ENCODE measurements at places on chromosomes 7 and 10.
A peak's percentile ranks its signal among the peaks of the same experiment; 100 is the strongest.

- no peak for DNase-seq
Observed at GRCh38 chr7:17121671-17122070, 176.8 kb upstream of the AHR start.

- DNase-seq = no peak
Observed at GRCh38 chr10:72276421-72277339, 3.0 kb downstream of the DDIT4 start.

DNA sequence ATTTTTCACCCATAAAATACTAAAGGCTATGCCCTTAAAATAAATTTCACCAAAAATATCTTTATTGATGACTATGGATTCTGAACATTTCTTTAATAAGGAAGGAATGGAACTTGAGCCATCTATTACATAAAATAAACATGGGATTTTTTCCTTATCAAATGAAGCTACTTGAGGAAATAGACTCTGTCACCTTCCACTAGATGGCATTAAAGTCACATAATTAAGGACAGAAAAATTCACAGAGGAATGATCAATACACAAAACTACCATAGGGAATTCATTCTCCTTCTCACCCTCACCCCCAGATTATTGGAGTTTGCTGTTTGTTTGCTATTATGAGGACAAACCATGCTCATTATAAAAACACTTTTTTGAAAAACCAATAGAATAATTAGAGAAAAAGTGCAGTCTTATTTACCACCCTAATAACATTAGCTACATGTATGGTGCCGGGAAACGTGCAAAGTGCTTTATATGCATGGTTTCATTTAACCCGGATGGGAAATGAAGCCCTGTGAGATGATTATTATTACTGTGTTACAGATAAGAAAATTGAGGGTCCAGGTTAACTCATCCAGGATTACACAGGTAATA is 21.1 kb upstream of the FOXI2 start:
- peak; percentile 1 for DNase-seq

DNA sequence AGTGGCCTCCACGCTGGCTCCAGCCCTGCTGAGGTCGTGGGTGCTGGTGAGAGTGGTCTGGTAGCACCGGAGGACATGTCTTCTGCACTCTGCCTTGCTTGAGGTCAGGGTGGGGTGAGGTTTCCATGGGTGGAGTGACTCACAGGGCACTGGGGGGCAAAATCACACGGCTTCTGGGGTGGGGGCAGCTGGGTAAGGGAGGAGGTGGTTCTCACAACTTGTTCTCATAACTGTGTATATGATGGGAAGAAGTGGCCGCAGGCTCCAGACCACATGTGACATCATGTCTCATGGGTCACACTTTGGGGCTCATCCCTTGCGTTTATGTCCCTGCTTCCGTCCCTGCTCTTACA is 884 bp upstream of the PRF1 start:
- no peak for DNase-seq

DNA sequence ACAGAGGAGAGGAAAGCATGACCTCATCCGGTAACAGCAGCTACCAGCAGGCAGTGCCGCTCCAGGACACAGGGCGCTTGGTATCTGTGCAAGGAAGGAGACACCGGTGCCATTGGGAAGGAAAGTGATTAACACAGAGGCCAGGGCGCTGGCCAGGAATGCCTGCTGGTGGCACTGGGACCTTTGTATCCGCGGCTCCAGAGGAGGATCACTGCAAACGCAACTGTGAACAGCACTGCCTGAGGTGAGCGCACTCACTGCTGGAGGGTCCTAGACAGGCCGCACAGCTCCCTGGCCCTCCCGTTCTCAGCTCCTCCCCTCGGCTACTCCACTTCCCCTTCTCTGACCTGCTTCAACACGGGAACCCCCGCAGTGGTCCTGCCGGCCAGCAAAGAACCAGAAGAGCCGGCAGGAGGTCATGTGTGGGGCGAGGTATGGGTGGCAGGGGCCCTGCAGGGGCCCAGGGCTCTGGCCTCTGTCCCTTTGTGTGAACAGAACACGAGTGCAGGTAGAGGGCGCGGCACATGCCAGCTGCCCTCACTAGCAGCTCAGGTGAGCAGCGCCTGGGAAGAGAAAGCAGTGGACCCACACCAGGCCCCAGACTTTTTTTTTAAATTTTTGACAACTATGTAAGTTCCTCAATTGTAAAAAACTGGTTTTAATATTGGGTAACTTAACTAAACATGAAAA is 107.6 kb downstream of the VIPR2 start:
- peak; percentile 70 for DNase-seq

GRCh38 chr10:35937546-35937945 is 295.4 kb upstream of the FZD8 start:
- no peak for DNase-seq

GRCh38 chr7:6271060-6271658 is 1.3 kb downstream of the CYTH3 start:
- peak; percentile 59 for DNase-seq

- DNase-seq = no peak
Observed at GRCh38 chr10:620417-620816, 69.1 kb downstream of the DIP2C start.

DNA sequence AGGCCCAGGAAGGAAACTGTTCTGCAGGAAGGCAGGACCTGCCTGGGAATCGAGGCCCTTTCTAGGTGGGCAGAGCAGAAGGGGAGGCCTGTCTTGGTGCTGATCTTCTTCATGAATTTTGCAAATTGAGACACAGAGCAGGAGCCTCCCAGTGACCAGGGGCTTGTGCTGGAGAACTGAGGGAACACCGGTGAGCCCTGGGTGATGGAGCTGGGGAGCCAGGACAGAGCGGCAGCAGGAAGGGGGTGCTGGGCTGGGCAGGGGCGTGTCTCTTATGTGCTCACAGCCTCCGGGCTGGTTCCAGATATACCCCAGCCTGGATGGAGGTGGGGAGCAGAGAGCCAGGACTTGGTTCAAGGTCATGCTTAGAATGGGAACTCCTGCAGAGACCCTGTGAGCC is 139.9 kb downstream of the C10orf105 start:
- DNase-seq = no peak

GRCh38 chr7:78634093-78634492 is 819.4 kb downstream of the MAGI2 start:
- DNase-seq = no peak

GRCh38 chr7:100484673-100485045 is 932 bp downstream of the NYAP1 start:
- DNase-seq = no peak

DNA sequence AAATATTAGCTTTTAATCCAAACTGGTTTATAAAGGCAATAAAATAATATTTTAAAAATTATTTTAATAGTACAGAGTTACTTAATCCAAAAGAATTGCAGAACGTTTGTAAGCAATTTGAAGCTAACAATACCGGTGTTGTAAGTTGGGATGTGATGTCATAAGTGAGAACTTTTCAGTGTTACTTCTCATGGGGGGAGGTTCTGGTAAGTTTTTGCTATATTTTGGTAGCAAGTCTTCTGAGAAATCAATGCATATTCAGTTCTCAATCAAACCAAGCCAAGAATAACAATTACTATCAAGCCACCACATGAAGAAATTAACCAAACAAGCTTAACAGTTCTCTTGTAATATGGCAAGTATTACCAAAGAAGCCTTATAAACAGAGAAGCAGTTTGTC is 147.1 kb upstream of the ASAH2 start:
- DNase-seq = no peak

DNA sequence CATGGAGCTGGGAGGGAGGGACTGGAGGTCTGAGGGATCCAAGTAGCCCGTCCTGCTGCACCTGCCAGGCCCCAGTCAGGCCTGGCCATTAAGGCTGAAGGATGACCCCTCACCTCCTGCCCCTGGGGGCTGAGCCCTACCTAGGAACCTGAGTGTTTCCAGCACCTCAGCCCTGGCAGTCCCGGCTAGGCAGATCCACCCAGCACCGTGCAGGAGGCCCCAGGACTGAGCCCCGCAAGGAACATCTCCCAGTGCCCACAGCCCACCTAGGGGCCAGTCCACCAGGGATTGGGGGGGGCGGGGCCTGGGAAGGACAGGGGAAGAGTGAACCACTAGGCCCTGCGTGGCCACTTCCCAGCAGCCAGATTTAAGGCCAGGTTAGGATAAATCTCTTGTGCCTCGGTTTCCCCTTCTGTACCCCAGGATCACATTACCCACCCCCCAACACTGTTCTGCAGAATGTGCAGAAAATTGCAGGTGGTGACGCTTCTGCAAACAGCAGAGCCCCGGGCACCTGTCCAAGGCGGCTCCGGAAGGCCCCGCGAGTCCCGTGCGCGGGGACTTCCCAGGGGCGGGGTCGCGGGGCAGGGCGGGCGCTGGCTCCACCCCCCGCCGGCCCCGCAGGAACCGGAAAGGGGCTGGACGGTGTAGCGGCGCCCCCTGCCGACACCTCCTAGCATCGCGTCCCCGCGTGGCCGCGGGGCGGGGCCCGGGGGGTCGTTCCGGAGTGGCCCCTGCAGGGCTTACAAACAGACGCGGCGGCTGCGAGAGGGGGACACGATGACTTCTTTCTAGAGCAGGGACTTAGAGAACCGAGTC is 55.9 kb downstream of the PWWP2B start:
- DNase-seq = peak; percentile 15

GRCh38 chr7:3243680-3244079 is 57.4 kb upstream of the SDK1 start:
- no peak for DNase-seq

GRCh38 chr7:102089175-102090098 is 197.2 kb upstream of the SH2B2 start:
- DNase-seq = no peak

DNA sequence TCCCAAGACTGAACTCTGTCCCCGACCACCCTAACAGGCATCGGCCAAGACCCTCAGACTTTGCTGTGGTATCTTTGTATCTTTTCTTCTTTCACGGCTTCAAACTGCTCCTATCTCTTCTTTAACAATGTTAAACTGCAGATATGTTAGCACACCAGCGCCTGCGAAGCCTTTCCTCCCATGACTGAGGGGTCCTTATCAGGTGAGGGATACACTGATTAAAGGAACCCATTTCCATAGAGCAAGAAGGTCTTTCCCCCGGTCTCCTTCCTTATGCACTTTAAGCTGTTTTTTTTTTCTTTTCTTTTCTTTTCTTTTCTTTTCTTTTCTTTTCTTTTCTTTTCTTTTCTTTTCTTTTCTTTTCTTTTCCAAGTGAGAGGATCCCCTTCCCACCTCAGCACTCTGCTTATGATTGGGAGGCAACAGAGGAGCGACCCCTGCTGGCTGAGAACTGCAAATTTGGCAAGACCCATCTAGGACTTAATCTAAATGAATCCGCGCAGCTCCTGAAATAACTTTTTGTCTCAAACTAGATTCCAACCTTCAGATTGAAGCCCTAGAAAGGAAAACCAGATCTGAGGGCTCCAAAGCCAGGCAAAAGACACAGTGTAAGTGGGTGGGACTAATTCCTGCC is 109.9 kb downstream of the ITGB8 start:
- DNase-seq = no peak

DNA sequence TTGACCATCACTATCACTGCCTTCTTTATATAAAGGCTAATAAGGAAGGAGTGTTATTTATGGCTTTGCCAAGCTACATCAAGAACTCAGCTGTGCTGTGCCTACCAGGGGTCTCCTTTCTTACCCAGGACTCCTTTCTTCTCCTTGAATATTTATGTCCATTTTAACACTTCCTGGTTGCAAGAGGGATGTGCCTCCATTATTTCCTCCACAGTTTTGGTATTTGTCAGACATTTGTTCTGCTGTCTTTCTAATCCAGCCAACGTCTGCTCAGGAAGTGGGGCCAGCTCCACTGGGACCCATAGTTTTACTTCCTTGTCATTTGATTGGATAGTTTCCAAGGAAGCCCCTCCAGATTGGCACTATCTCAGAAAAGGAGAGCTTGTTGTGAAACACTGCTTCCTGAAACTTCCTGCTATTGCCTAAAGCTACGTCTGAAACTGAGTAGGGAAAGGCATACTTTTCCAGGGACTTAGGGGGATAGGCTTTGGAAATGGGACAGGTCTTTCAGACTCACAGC is 6.6 kb upstream of the STRIP2 start:
- DNase-seq = no peak

GRCh38 chr7:110076194-110076593 is 1014.7 kb upstream of the LRRN3 start:
- no peak for DNase-seq

GRCh38 chr7:97390915-97391593 is 273.6 kb downstream of the SDHAF3 start:
- no peak for DNase-seq

GRCh38 chr7:70775570-70776156 is 356.3 kb upstream of the GALNT17 start:
- DNase-seq = no peak

DNA sequence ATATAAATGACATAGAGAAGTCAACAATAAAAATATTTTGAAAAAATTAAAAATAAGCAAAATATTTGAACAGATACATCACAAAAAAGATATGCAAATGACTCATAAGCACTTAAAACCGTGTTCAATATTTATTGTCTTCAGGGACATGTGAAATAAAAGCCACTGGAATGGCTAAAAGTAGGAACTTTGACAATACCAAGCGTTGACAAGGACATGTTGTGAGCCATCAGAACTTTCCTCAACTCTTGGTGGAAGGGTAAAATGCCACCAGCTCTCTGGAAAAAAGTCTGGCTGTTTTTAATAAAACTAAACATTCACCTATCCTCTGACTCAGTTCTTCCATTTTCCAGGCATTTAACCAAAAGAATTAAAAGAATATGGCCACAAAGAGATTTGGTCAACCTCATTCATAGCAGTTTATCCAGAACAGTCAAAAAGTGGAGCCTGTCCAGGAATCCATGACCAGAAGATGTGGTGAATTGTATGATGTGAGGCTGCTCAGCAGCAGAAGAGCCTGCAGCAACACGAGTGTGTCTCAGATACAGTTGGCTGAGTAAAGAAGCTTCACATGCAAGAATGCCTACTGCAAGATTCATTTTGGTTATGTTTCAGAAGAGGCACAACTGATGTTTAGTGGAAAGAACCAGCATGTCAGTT is 7.1 kb upstream of the KLF6 start:
- DNase-seq = no peak

DNA sequence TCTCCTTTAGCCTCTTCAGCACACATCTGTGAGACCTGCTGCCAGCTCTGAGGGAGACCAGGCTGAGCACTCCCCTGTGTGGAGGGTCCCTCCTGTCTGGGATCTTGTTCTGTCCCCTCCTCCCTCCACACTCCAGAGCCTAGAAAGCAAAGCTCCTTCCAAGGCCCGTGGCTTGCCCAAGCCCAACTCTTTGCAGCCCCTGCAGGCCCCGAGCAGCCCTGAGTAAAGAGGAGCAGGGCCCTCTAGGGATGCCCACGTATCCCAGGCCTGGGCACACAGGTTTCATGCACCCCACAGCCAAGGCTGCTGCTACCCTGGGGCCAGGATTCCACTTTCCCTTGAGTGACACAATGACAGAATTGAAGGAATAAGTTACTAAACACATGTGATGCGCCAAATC is 24.0 kb downstream of the COBL start:
- no peak for DNase-seq

DNA sequence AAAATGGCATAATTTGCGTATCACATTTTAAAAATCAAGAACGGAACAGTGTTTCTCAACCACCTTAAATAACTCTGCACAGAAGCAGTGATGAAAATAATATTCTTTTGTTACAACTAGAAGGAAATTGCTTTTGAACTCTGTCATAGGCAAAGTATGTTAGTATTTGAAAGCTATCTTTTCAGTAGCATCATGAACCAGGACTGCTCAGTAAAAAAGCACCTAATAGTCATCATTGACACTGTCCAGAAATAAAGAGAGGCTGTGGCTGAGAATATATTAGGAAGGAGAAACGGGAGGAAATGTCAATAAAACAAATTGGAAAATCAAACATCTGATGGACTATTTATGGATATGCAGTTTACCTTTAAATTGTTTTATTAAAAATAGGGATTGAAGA is 237.2 kb upstream of the AKR1E2 start:
- DNase-seq = no peak

Data from DMS79 (cell line).